ENCODE measurements at places on chromosomes 1 and 21.

GRCh38 chr1:98963064-98963758 is 41.5 kb downstream of the PLPPR5 start:
- DNase-seq: no peak

GRCh38 chr1:37945743-37946702 is 830 bp downstream of the INPP5B start:
- DNase-seq: no peak

- DNase-seq: no peak
Observed at GRCh38 chr1:178599745-178600144, 86.8 kb downstream of the TEX35 start.

DNA sequence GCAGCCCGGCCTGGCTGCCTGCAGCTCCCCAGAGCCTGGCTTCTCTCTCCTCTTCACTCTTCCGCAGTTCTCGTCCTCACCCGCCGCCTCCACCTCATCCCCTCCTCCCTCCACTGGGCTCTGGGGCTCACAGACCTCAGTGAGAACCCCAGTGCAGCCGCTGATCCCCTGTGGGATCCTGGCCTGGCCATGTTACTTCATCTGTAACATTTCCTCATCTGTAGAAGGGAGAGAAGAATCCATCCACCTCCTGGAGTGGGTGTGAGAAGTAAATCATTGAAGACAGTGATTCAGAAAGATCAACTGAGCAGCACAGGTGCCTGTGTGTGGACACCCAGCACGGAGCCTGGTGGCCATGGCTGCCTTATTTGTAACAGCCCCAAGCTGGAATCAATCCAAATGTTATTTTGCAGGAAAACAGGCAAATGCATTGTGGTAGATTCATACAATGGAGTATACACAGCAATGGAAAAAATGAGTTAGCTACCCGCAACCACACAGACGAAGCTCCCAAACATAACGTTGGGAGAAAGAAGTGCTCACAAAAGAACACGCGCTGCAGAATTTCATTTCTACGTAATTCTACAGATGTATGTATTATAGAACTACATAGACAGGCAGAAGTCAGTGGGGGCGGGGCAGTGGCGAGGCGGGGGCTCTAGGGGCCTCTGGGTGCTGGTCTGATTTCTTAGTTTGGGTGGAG is 8.7 kb downstream of the LAPTM5 start:
- DNase-seq: no peak

- DNase-seq: no peak
Observed at GRCh38 chr1:30760596-30761324, 3.2 kb upstream of the LAPTM5 start.

- no peak for DNase-seq
Observed at GRCh38 chr1:244138399-244138798, 87.3 kb downstream of the ZBTB18 start.

GRCh38 chr1:62250126-62250726 is 55.6 kb downstream of the L1TD1 start:
- no peak for DNase-seq

All from GM20000 (cell line).